Parietal lobe (tissue), 2 donors: ENCODE measurements at places on chromosomes 3 and 15. TPM values are rescaled to one million over a fixed set of nuclear protein-coding genes. Genes with fewer than 3 reads are reported as not detected.

Gene XYLB
- 10.3 TPM for total RNA-seq

Gene MOBP
- total RNA-seq, result 0.63 TPM

Gene HACD3
- total RNA-seq, result 95.2 TPM

Gene PRR20G
- not detected for total RNA-seq

Gene RAB5A
- total RNA-seq, result 96.7 TPM

Gene KIF7
- 10.6 TPM for total RNA-seq

Gene NDN
- 57.9 TPM for total RNA-seq

Gene ANKUB1
- 0.63 TPM for total RNA-seq

Gene OCA2
- 12.2 TPM for total RNA-seq

Gene ISLR
- 1.6 TPM for total RNA-seq

Gene NR1I2
- total RNA-seq, result 0.63 TPM

Gene SMCO1
- total RNA-seq, result not detected

Gene CSNK1G1
- 90.1 TPM for total RNA-seq

Gene COX5A
- total RNA-seq, result 43.5 TPM

Gene FILIP1L
- 1.3 TPM for total RNA-seq

Gene CIDEC
- not detected for total RNA-seq

Gene TIMP4
- 3.4 TPM for total RNA-seq

Gene SSUH2
- 1.3 TPM for total RNA-seq

Gene SCAMP5
- total RNA-seq, result 70.7 TPM

Gene SEMA3B
- total RNA-seq, result 5.3 TPM
